ENCODE measurements at places on chromosomes 2 and 18.
A peak's percentile ranks its signal among the peaks of the same experiment; 100 is the strongest.

GRCh38 chr2:198116756-198117155 lies 312.4 kb downstream of the PLCL1 start:
- DNase-seq: peak; percentile 17

- DNase-seq: no peak
Measured at GRCh38 chr2:218744615-218745014, 34.0 kb downstream of the TTLL4 start.

- DNase-seq: no peak
Measured at GRCh38 chr2:138621139-138621538, 119.6 kb downstream of the SPOPL start.

- DNase-seq: no peak
Measured at GRCh38 chr2:16204886-16205620, 264.7 kb downstream of the MYCN start.

DNA sequence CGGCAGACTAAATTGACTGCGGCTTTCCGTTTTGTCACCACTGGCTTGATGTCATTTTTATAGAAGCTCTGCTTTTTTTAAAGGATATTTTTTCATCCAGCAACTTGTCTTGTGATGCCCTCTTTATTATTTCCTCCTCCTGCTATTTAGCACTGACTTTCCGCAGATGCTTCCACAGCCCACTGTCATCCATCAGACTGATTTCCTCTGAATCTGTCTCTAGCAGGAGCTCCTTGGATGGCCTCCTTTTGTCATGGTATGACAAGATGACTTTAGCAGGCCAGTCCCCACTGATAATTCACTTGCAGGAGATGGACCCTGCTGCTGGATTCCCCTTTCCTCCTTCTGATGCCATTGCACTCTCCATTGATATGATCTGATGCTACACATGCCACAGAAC lies 454.6 kb downstream of the TSN start:
- no peak for DNase-seq

DNA sequence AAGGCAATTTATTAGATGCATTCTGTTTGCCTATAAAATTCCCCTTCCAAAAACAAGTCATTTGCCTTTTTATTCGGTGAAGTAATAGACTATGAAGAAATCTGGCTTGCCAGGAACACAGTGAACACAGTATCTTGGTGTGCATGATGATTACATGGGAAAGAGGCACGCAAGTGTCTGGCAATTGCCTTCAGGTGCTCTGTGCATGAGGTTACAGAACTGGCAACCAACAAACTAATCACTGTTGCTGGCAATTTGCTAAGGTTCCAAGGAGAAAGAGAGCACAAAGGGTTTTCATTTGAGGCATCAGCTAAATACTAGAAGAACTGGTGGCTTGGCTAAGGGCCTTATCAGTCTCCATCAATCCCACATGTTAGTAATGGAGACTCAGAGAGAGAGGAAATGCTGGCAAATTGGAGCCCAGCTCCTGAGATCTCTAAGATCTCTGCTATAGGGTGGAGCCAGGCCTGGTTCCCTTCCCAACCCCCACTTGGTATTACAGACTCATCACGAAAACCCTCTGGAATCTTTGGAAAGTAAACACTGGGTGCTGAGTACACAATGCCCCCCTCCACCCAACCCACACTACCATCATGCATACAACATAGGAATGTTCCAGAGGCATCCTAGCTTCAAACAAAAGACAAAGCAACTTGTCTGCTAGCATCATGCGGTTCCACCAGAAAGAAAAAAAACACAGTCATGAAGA lies 10.4 kb downstream of the RNF152 start:
- DNase-seq: no peak

- DNase-seq: no peak
Measured at GRCh38 chr2:23544589-23545295, 159.8 kb downstream of the KLHL29 start.

- no peak for DNase-seq
Measured at GRCh38 chr2:171342067-171342413, 91.8 kb downstream of the METTL8 start.

- DNase-seq: no peak
Measured at GRCh38 chr18:26536664-26537063, 11.7 kb downstream of the KCTD1 start.

DNA sequence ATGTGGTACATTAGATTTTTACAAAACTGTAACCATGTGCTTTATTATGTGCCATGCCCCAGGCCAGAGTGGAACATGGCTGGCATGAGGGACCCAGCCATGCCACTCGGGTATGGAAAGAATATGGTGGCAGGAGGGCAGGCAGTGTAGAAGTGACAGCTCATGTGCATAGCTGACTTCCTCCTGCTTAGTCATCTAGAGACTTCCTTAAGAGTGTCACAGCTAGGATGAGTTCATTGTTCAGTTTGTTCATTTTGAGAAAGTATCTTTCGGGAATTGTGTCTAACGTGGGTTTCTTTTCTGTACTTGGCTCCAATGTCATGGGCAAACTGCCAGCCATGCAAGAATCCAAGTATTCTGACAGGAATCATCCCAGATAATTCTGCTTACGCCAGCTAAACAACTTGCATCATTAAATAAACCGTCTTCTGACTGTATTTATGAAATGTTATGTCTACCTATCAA lies 94.3 kb upstream of the ITGB6 start:
- DNase-seq: peak; percentile 98

- no peak for DNase-seq
Measured at GRCh38 chr2:230875347-230876315, 10.9 kb downstream of the ITM2C start.

DNA sequence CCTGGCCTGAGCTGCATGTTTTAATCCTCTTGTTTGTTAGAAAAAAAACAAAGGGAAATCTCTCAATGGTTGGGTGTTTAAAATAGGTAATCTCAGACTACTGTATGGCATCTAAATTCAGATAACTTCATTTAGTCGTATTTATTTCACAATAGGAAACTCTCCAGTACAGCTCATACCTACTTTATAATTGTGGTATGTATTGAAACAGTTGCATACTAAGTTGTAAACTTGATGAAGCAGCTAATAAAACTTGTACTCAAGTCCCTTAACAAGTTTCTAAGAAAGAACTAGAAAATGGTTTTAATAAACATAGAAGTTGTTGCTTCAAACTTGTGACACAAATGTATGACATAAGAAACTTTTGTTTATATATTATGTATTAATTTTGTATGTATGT lies 334.5 kb downstream of the PTPRM start:
- DNase-seq: no peak

DNA sequence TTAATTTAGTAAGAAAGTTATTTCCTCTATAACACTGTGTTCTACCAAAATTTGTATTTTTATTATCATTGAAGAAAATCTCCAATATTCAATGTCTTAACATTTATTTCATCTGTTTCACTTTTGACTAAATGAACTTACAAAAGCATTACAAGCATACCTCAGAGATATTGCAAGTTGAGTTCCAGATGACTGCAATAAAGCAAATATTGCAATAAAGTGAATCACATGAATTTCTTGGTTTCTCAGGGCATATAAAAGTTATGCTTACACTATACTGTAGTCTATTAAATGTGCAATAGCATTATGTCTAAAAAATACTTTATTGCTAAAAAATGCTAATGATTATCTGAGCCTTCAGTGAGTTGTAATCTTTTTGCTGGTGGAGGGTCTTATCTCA lies 78.3 kb downstream of the TTC32 start:
- DNase-seq: no peak

GRCh38 chr18:22253156-22253555 lies 83.8 kb downstream of the GATA6 start:
- DNase-seq: no peak

DNA sequence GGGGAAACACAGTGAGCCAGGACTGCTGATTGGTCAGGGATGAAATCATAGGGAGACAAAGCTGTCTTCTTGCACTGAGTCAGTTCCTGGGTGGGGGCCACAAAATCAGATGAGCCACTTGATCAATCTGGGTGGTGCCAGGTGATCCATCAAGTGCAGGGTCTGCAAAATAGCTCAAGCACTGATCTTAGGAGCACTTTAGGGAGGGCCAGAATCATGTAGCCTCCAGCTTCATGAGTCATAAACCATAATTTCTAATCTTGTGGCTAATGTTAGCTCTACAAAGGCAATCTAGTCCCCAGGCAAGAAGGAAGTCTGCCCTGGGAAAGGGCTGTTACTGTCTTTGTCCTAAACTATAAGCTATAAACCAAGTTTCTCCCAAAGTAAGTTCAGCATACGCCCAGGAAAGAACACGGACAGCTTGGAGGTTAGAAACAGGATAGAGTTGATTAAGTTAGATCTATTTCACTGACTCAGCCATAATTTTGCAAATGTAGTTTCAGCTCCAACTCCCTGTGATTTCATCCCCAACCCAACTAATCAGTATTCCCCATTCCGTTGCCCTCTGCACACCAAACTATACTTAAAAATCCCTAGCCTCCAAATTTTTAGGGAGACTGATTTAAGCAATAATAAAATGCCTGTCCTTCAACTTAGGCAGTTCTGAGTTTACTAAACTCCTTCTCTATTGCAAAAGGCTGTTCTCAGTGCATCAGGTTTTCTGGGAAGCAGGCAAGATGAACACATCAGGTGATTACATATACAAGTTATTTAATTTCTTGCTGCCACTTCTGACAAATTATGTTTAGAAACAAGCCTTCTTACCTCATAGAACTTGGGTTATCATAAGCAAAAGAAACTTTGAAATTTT lies 226.9 kb upstream of the SPOPL start:
- DNase-seq: peak; percentile 81

- no peak for DNase-seq
Measured at GRCh38 chr2:15801904-15802303, 138.4 kb upstream of the MYCN start.

GRCh38 chr18:40094441-40094840 lies 1860.6 kb upstream of the PIK3C3 start:
- DNase-seq: peak; percentile 50

- DNase-seq: no peak
Measured at GRCh38 chr2:45540942-45541341, 70.1 kb downstream of the SRBD1 start.

GRCh38 chr2:144083211-144083610 lies 436.7 kb downstream of the ZEB2 start:
- peak; percentile 86 for DNase-seq

GRCh38 chr2:19700861-19701585 lies 200.8 kb downstream of the TTC32 start:
- peak; percentile 26 for DNase-seq

- no peak for DNase-seq
Measured at GRCh38 chr18:24031916-24032315, 17.4 kb downstream of the TTC39C start.

GRCh38 chr2:22855761-22856184 lies 529.2 kb upstream of the KLHL29 start:
- DNase-seq: no peak
